ENCODE measurements at places on chromosomes 3 and 15.

DNA sequence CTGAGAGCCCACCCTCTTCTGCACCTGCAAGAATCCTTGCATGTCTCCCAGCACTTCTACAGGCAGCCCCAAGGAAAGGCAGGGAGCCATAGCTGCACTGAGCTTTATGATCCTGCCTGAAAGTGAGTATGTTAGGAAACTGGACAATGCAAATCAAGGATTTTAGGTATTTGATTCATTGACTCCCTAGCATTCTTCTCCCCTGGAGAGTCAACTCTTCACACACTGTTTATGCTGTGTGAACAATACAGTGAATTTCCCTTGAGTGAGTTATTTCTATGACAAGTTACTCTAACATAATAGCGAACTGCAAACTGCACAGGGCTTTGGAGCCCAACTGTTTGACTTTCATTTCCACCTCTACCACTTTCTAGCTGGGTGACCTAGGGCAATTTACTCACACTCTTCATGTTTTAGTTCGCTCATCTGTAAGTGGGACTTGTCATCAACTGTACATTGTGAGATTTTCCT is 96.0 kb upstream of the PHLDB2 start:
- no peak for DNase-seq

DNA sequence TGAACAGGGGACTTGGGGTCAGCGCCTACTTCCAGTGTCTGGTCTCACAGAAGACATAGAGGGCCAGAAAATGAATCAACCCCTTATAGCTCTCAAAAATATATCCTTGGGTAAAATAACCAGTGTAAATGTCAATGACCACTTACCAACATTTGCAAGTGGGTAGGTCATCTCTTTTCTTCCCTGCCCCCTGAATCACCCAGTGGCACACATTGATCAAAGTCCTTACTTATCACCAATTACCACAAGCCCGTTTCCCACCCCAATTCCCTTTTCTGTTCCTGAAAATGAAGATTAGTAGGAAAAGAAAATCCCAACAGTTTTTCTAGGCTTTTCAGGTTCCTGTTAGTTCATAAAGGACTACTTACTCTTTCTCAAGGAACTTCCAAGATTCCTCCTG is 70.5 kb upstream of the HEG1 start:
- no peak for DNase-seq

- DNase-seq, result no peak
Measured at GRCh38 chr15:31847961-31848360, 182.4 kb upstream of the CHRNA7 start.

DNA sequence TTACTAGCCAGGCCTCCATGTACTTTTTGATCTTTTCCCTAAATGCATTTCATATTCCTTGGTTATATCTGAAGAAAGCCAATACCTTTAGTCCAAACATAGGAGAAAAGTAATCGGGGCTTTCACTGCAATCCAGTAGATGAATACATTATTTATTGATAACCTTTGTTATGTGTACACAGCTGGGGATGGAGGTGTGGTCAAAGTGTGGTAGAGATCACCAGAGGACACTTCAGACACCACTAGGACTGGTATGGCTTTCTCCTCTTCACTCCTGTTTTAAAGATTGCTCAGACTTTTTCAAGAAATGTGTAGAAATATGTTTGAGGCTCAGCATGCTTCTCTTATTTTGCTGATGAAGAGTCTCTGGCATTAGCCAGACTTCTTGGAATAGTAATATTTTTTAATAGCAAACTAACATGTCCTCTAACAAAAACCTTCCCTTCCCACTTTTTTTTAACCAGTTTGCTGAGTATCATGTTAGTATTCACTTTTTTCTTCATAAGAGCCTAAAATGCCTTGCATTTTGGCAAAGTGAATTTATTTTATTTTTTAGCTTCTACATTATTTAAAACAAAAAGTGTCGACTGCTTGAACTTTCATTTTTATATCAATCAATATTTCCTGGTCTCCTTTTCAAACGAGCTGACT is 65.6 kb upstream of the MBNL1 start:
- no peak for DNase-seq

DNA sequence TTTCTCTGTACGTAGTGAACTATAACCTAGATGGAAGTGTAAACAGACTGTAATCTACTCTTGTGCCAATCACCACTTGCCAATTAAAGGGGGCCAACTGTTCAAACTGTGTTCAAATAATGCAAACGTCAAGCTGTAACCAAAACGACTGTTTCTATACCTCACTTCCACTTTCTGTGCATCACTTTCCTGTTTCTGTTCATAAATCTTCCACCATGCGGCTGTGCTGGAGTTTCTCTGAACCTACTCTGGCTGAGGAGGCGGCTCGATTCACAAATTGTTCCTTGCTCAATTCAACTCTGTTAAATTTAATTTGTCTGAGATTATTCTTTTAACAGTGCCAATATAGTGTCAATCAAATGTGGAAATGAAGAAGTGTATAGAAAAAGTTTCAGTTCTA is 206.7 kb upstream of the TBC1D5 start:
- no peak for DNase-seq

- DNase-seq, result peak; percentile 28
Measured at GRCh38 chr3:104564045-104564643, 802.6 kb upstream of the ALCAM start.

DNA sequence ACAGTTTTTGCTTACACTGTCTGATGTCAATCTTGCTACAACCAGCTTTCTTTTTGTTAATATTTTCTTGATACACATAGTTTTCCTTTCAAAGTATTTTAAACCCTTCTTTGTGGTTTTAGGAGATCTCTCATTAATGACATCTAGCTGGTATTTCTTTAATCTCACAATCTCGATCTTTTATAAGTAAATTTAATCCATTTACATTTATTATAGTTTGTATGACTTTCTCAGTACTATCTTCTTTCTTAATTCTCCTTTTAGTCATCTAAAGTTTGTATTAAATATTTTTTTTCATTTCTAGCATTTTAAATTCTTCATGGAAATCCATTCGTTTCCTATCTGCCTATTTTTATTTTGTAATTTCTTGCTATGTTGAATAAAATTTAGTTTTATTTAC is 55.4 kb downstream of the MRPL3 start:
- DNase-seq, result no peak

GRCh38 chr3:160982491-160982890 is 122.7 kb downstream of the B3GALNT1 start:
- no peak for DNase-seq

GRCh38 chr15:73794443-73795133 is 41.4 kb upstream of the INSYN1 start:
- no peak for DNase-seq

DNA sequence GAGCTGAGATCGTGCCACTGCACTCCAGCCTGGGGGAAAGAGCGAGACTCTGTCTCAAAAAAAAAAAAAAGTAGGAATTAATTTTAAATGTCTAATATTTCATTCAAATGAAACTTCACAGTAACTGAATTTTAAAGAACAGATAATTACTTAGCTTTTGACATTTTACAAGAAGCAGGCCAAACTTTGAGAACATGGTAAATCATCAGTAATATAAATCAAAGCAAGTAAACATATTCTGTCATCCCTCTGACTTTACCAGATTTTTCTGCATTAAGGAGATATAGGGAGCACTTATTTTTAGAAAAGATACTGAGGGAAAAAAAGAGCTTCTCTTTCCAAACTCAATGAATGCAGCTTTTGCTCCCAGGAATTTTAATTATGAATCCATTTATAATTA is 37.0 kb downstream of the NR1I2 start:
- DNase-seq, result no peak

- DNase-seq, result no peak
Measured at GRCh38 chr15:55195996-55196395, 745 bp downstream of the RSL24D1 start.

DNA sequence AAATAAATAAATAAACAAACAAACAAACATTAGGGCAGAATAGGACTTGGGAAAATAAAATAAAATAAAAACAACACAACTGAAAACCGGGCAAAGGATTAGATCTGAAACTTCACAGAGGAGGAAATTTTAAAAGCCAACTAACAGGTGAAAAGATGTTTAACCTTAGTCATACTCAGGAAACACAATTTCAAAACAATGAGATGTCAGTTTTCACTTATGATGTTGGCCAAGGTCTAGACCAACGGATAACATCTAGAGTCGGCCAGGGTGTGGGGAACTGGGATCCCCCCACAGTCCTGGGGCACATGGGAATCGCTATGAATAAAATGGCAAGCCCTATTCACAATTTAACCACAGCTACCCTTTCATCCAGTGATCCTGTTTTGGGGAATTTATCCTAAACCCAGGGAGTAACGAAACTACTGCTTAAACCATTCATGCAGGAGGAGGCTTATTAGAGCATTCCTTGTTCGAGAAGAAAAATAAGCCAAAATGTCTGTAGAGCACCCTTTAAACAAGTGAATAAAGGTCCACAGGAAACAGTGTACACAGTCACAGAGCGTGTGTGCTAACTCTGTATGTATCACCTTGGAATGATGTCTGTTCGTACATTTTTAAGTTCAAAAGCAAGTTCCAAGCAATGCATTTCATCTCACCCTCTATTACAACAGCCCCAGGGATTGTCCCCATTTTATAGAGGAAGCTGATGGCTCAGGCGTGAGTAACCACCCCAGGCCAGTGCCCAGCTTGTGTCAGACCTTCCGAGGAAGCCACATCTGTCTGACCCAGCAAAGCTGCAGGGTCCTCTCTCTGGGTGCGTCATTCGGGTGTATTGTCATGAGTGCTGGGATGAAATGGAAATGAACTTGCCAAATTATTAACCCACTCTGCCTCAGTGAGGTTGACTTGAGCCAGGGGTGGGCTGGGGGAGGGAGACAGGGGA is 6.3 kb upstream of the ANPEP start:
- no peak for DNase-seq

DNA sequence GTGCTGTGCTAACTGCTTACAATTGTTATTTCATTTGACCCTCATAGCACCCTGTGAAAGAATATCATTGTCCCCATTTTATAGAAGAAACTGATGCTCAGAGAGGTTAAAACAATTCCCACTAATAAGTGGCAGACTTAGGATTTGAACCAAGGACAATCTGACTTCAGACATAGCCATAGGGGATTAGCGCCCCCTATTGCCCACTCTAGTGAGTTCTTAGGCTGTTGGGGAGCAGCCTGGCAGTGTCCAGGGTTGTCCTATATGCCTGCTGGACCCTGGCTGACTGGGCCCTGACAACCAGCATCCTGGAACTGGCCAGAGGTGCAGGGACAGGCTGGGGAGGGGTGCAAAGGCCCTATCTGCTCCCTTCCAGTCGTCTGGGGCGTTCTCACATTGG is 15.4 kb downstream of the DPH3 start:
- DNase-seq, result no peak

DNA sequence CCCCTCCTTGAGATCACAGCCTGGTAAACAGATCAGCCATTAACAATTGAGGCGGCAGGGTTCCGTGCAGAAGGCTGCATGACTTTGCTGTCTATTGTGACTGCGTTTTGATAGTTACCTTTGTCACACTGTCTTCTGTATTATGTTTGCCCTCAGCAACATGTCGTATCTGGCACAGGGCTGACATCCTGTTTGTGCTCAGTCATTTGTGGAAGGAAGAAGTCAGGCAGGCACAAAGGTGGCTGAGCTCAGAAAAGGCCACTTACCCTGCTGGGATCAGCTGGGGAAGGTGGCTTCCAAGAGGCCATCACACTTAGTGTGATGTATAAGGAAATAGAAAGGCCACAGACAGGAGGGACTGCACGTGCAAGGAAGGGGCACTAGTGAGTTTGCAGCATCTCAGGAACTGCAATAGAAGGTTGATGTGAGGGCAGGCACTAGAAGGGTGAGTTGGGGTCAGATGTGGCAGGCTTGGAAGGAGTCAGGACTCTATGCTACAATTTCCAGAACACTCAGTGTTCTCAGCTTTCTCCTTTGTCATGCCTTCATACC is 13.4 kb downstream of the PML start:
- DNase-seq, result no peak

DNA sequence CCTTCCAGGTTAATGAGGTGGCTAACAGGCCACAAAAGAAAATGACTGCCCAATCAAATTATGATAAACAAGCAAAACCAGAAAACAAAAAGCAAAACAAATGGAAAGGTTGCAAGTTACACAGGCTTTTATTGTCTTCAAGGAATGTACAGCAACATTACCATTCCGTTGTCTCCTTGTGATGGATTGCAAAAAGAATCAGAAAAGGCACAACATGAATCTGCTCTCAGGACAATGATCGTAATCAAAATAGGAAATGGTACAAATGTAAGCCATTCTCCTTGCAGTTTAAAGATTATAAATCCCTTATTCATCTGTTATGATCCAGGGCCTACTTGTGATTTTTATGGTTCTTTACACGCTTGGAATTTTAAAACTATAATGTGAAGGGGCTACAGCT is 125.8 kb downstream of the ECT2 start:
- no peak for DNase-seq

DNA sequence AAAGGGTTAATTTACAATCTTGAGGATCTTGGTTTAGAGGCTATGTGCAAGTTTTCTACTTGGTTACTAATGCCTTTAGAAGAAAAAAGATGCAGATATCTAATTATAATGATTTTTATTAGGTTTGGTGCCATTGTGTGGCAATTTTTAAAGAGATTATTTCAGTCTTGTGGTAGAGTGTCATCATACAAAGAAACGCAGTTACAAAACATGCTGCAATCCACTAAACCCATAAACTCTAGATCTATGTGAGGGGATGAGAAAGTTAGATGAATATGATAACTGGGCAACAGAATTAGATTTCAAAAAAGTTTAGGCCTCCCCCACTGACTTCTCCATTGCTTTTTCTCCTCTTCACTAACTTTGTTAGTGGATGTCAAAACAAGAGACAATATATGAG is 106.0 kb downstream of the ARPP21 start:
- DNase-seq, result no peak

GRCh38 chr3:31384117-31384516 is 148.6 kb upstream of the STT3B start:
- DNase-seq, result no peak

DNA sequence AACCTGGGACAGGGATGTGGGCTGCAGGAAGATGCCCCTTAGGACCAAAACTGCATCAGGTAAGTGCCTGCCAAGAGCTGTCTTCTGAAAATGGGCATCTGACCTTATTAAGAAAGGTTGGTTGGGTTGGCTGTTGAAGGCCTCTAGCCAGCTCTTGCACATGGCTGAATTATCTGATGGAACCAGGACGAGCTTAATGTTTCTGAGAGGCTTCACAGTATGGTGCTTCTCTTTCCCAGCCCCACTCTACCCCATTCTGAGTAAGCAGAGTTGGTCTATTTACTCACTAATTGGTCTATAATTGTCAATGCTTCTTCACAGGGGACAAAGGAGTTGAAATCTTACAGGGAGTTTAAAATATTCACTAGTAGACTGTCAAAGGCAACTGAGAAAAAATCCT is 48.4 kb downstream of the DTWD1 start:
- DNase-seq, result no peak

- no peak for DNase-seq
Measured at GRCh38 chr3:41853540-41854196, 108.2 kb downstream of the ULK4 start.

DNA sequence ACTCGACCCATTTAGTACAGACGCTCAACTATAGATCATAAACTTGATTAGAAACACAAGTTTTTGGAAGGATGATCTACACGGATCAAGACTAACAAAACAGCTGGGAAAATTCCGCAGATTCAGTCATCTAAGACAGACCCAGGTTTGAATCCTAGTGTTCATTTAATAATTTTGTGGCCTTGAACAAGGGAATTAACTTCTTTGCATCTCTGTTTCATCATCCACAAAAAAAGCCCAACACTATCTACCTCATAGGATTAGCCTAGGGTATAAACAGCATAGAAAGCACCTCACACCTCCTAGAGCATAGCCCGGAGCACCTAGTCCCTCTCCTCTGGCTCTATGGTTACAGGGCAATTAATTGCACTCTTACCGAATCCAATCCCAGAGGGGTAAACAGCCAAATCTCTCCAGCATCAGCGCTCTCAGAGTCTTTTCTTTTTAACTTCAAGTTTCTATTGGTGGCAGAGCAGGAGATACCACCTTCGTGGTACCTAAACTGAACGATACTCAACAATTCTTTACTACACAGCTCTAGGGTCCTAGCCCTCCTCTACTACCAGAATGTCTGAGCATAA is 3.5 kb downstream of the TBL1XR1 start:
- no peak for DNase-seq
